Urinary bladder (tissue), 4 donors: ENCODE measurements at places on chromosomes 12 and 14.

GRCh38 chr14:91298576-91298975 is 54.1 kb upstream of the GPR68 start:
- DNase-seq: no peak

GRCh38 chr12:68638721-68639395 is 28.2 kb downstream of the RAP1B start:
- DNase-seq: no peak

- DNase-seq: no peak
Measured at GRCh38 chr14:33524244-33524643, 426.6 kb downstream of the EGLN3 start.

DNA sequence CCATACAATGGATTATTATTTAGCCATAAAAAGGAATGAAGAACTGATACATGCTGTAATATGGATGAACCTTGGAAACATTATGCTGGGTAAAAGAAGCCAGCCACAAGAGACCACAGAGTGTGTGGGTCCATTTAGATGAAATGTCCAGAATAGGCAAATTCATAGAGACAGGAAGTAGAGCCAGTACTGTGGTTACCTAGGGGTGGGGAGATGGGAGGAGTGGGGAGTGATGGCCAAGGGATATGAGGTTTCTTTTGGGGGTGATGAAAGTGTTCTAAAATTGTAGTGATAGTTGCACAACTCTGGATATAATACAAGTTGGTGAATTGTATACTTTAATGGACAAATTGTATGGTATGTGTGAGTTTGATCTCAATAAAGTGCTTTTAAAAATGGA is 18.6 kb downstream of the JDP2 start:
- DNase-seq: no peak

DNA sequence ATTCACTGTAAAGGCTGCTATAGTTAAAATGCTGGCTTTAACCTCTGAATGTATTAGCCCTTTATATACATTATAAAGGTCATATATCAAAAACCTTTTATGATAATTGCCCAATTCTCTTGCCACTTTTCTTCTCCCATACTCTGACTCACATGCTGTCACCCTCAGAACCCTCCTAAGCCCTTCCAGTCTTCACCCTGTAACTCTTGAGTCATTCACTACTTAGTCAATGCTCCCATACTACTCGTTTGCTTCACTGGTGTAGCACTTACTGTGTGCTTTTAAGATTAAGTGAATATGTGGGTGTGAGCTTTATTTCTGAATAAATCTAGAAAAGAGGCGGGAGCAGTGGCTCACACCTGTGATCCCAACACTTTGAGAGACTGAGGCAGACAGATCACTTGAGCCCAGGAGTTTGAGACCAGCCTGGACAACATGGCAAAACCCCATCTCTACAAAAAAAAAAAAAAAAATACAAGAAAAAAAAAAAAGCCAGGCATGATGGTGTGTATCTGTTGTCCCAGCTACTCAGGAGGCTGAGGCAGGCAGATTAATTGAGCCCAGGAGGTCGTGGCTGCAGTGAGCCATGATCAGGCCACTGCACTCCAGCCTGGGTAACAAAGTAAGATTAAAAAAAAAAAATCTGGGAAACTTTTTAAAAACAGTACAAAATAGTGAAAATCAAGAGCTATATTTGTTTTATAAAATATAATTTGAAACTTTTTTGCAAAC is 37.6 kb downstream of the SPATA7 start:
- no peak for DNase-seq

DNA sequence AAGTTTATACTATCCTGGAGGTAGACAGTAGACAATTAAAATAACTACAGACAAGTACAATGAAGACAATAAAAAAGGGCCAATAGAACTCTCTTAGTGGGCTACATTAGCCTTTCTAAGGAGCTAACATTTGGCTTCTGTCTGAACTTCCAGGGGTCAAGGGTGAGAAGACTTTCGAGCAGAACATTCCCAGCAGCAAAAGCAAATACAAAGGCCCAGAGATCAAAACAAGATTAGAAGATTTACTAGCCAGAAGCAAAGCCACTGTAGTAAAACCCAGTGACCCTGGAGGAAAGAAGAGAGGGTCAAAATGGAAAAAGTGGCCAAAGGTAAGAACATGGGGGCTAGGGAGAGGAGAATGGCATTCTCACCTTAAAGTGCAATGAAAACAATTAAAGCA is 63.2 kb downstream of the ATP2B1 start:
- DNase-seq: no peak

GRCh38 chr12:32030676-32031075 is 71.5 kb downstream of the RESF1 start:
- DNase-seq: no peak
